Sciatic nerve (tissue), 2 donors: ENCODE measurements at places on chromosomes 7 and 10. TPM values are rescaled to one million over a fixed set of nuclear protein-coding genes. Genes with fewer than 3 reads are reported as not detected.

- DNase-seq: no peak
These were observed 18.2 kb downstream of the FAM25A start for GRCh38 chr10:87038286-87038717.

DNA sequence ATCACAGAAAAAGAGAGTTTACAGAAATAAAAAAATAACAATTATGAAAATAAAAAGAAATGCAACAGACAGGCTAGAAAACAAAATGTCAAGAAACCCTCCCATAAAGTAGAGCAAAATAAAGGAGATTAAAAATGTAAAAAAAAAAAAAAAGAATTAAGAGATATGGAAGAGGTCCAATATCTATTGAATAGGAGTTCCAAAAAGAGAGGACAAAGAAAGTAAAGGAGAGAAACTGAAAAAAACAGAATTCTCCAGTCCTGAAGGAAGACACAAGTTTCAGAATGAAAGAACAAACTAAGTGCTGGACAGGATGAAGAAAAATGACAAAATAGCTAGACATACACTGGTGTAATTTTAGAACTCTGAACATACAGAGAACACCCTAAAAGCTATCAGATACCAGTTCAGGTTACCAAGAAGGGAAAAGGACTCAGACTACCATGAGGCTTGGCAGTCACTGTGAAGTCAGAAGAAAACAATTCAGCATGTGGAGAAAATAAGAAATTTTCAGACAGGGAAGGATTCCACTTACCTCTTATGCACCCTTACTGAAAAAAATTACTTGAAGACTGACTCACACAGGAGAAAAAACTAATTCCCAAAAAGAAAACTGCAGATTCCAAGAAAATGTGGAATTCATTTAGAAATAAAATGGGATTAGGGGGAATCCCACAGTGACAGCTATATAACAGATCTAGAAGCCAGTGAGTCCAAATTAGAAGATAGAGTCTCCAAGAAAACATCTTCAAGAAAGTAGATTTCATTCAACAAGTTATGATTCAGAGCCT is 40.4 kb upstream of the ABLIM1 start:
- DNase-seq: no peak

DNA sequence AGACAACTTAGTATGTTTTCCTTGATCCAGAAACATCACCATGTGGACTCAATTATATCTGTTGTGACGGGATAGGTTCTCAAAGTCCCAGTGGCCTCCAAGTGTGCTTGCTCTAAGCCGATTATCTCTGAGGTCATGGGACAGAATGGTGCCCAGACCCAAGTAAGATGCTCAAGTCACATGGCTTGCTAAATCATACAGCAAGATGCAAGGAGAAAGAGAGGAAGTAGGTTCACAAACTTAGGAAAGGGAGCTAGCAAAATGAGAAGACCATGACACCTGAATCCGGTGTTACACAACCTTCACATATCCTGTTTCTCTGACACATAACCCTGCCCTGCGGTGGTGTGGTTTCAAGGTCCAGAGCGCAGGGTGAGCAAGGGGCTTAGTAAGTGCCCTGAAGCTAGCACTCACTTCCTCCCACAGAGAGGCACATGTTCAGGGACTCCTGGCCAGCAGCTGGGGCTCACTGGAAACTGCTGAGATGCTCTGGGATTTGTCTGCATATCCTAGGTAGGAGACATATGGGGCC is 590.9 kb upstream of the ANKRD30A start:
- DNase-seq: no peak

- DNase-seq: no peak
These were observed 5.2 kb downstream of the IFIT5 start for GRCh38 chr10:89419548-89419947.

DNA sequence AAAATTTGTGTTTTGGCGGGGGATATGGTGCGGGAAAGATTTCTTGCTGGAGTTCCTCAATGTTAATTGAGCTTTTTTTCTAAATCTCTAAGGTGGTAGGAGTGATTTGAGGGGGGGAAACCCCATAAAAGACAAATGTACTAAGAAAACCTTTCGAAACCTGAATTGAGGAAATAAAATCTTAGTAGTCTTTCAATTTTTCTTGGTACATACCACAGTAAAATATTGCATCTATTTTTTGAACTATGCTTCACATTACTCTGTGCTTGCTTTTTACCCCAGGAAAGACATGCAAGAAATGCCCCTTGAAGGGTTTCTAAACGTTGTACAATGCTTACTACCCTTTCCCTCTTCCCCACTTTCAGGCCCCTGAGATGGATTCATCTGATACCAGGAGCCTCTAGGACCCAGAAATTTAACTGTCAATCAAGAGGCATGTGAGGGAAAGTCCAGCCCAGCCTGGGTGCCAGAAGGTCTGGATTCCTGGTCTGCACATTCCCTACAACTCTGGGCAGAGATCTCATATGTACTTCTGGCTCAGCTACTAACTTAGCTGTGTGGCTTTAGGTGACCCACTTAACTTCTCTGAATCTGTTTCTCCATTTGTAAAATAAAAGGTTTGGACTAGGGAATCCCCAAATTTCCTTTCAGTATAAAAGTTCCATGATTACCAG is 5.8 kb upstream of the PDCD4 start:
- no peak for DNase-seq

- no peak for DNase-seq
These were observed 27.6 kb downstream of the SNX13 start for GRCh38 chr7:17912536-17913235.

GRCh38 chr10:97821308-97822038 is 28.2 kb upstream of the GOLGA7B start:
- DNase-seq: no peak

- no peak for DNase-seq
These were observed 13.0 kb downstream of the DOCK1 start for GRCh38 chr10:126917975-126918908.

GRCh38 chr7:31186202-31186601 is 134.1 kb downstream of the ADCYAP1R1 start:
- no peak for DNase-seq

DNA sequence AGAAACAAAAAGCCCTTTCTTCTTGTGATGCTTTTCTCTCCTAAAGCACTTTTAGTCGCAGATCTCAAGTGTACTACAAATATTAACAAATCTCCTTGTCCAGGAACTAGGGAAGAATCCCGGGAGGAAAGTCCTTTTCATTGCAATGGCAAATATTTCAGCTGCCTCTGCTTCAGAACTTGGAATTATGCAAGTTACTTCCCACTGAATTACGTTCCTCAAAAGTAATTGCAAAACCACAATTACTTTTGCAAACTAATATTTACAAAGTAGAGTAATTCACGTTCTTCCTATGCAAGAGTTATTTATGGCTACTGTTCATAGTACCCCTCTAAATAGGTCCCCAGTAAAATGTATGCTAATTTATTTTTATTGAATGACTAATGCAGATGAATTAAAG is 14.5 kb downstream of the PRKCQ start:
- DNase-seq: no peak

DNA sequence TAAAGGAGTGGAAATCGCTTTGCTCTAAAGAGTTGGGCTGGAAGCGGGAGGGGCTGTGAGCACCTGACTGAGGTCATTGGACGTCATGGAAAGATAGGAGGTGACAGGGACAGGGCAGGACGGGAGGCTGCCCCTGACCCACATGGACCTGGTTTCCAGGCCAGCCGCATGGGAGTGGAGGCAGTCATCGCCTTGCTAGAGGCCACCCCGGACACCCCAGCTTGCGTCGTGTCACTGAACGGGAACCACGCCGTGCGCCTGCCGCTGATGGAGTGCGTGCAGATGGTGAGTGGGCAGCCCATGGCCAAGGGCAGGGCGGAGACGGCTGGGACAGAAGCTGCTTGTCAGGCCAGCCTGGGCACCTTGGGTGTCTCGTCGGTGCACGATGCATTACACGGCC is 41.8 kb downstream of the PFKP start:
- DNase-seq: no peak

GRCh38 chr7:142855756-142856564 is 1.1 kb downstream of the EPHB6 start:
- DNase-seq: no peak

- peak; percentile 1 for DNase-seq
These were observed 103.2 kb downstream of the ADCY1 start for GRCh38 chr7:45677311-45677900.

DNA sequence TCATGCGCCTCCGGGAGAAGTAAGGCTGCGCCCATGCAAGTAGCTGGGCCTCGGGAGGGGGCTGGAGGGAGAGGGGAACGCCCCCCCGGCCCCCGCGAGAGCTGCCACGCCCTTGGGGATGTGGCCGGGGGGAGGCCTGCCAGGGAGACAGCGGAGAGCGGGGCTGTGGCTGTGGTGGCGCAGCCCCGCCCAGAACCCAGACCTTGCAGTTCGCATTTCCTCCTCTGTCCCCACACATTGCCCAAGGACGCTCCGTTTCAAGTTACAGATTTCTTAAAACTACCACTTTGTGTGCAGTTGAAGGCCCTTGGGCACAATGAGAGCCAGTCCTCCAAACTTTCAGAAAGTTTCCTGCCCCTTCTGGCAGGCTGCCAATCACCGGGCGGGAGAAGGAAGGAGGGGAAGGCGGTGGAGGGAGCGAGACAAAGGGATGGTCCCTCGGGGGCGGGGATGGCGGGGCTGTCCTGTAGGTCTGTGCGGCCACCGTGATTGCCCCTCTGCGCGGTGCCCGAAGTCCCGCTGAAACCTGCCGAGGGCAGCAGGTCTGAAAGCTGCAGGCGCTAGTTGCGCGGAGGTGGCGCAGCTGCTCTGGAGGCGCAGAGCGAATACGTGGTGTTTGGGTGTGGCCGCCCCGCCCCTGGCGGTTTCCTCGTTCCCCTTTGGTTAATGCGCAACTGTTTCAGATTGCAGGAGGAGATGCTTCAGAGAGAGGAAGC is 2.1 kb downstream of the VIM start:
- DNase-seq: peak; percentile 92

DNA sequence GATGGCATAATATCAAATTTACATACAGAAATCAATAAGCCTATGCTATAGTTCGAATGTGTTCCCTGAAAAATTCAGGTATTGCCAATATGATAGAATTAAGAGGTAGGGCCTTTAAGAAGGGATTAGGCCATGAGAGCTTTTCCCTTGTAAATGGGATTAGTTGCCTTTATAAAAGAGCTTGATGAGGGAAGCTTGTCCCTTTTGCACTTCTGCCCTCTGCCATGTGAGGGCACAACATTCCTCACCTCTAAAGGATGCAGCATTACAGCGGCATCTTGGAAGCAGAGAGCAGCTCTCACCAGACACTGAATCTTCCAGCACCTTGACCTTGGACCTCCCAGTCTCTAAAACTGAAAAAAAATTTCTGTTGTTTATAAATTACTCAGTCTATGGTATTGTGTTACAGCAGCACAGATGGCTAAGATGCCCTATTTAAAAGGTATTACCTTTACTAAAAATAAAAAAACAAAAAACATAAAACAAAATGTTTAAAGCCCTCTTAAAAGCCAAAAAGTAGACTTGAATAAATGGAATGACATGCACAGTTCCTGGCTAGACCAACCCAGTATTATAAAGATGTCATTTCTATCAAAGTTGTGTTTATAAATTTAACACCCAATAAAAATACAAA is 909.6 kb downstream of the REEP3 start:
- no peak for DNase-seq

- no peak for DNase-seq
These were observed 29.0 kb upstream of the EIF5AL1 start for GRCh38 chr10:79483299-79483698.

DNA sequence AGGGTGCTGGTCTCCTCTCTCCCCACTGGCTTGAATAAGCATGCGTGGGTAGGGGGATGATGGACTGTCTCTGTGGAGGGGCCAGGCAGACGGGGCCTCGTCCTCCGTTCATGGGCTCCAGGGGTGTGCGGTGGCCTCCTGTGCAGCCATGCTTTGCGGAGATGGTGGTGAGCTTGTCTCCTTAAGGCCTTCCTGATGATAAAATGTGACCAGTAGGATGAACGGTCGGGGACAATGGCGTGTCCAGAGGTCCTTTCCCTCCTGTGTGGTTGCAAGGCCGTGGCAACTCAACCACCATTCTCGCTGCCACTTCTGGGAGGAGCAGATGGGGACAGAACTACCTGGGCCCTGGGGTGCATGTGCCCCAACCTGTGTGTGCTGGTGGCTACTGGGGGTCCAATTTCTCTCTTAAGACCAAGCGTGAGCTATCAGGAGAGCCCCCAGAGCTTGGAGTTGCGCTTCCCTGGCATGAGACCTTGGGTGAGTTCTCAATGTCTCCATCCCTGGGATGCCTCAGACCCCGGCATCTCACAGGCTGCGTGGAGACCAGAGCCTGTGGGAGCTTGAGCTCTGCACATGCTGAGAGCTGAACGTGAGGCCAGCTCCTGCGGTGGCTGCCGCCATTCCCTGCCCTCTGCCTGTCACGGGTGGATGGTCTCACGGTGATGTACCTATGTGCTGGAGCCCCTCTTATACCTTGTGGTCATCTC is 112.2 kb downstream of the INPP5A start:
- DNase-seq: peak; percentile 53

DNA sequence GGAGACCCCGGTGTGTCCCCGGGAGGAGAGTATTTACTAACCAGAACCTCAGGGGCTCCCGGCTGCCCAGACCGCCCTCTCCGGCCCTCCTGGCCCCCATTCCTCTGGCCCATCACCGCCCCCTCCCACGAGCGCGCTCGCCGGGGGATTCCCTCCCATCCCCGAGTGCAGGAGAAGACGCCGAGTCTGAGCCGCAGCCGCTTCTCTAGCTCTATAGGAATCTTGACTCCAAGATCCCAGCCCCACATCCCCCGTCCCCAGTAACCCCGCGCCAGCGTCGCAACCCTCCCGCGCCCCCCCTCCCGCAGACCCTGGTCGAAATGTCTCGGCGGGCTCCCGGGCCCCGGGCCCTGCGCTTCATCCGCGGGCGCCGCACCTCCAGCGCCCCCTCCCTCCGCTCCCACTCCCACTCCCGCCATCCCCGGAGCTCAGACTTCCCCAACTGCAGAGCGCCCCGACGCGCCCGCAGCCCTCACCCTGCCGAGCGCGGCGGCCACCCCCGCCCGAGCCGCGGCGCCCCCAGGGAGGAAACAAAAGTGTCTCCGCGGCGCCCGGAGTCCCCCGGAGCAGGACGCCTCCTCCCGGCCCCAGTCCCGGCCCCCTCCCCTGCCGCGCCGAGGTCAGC is 541 bp downstream of the ELMO1 start:
- peak; percentile 71 for DNase-seq

GRCh38 chr7:128108129-128108528 is 76.9 kb upstream of the LRRC4 start:
- DNase-seq: no peak

Gene NUTM2E
- total RNA-seq: not detected

Gene CCDC136
- total RNA-seq: 5.9 TPM

Gene PTPRZ1
- 8.8 TPM for total RNA-seq

Gene HOXA11
- total RNA-seq: 1.3 TPM

Gene MYOF
- 76.2 TPM for total RNA-seq

Gene PAX4
- total RNA-seq: not detected

Gene CYP2E1
- 5.7 TPM for total RNA-seq

Gene IFIT1
- total RNA-seq: 21.0 TPM

Gene SNX10
- 7.0 TPM for total RNA-seq

Gene IGFBP1
- not detected for total RNA-seq

Gene NOC3L
- total RNA-seq: 22.4 TPM

Gene ZRANB1
- 27.6 TPM for total RNA-seq

Gene WASHC2C
- 48.1 TPM for total RNA-seq

Gene TMUB1
- total RNA-seq: 27.8 TPM

Gene PLCE1
- total RNA-seq: 16.9 TPM
